ENCODE measurements at places on chromosomes 6 and 20.

DNA sequence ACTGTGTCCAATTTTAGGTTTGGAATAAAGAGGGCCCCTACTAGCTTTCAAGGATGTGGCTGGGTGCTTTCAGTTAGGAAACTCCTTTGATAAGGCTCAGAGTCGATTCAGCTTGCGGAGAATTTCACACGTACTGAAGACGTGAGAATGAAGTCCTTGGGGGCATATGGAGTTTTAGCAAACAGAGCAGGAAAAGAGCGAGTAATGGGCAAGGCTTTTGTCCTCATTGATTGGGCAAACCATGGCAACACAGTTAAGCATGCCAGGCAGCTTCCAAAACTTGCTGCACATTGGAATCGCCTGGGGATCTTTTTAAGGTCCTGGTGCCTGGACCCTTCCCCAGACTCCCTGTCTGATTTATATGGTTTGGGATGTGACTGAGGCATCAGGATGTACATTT, 29.2 kb downstream of the ISM1 start:
- no peak for DNase-seq

GRCh38 chr6:55568808-55569439, 10.1 kb downstream of the HMGCLL1 start:
- DNase-seq, result peak; percentile 24

- DNase-seq, result no peak
Measured at GRCh38 chr6:1770435-1770843, 160.7 kb downstream of the FOXC1 start.

DNA sequence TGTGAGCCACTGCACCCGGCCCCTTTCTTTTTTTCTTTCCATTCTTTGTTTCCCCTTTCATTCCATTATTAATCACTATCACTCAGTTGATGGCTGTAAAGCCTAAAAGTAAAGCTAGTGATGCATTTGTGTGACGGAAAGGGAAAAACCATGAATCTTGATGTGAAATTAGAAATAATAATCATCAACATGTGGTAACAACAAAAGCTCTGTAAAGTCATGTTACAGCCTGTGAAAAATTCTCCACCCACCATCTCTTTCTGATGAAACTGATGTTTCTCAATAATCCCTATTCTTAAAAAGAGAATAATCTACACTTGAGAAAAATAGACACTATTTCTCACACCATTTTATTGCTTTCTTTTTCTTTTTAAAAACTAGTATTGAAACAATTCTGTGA, 80.0 kb downstream of the CRYBG1 start:
- no peak for DNase-seq

GRCh38 chr6:15518057-15518456, 144.8 kb downstream of the DTNBP1 start:
- no peak for DNase-seq

DNA sequence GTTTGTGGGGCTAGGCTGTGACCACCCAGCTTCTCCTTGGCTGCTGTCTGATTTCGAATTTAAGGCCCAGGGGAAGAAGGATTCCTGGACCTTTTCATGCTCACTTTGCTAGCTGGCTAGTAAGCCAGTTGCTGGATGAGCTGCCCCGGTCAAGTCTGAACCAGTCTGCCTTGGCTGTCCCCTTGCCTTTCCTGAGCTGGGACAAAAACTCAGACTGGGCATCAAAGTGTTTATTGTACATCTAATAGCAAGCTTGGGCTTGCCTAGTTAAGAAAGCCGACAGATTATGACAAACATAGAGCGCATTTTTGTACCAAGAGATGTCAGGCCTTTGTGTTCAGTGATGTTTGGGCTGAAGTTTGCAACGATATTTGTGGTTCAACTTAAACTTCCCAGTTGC, 750 bp upstream of the PAK5 start:
- no peak for DNase-seq

GRCh38 chr6:16450821-16451220, 212.4 kb downstream of the GMPR start:
- DNase-seq, result no peak

DNA sequence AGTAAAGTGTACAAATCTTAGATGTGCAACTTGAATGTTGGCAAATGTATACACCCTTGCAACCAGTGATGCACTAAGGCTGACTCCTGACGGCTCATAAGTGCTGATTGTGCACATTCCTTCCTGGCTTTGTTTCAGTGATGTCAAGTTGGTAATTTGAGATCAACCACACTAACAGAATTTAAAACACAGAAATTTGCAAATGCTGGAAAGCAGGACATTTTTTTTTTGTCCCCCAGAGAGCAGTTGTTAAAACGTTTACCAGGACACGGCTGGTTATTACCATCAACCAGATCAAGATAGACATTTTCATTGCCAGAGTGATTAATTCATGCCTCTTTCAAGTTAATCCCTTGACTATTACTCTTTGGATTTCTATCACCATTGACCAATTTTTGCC, 735.6 kb downstream of the RFPL4B start:
- no peak for DNase-seq

- DNase-seq, result no peak
Measured at GRCh38 chr20:48820649-48820973, 7.2 kb downstream of the PREX1 start.

GRCh38 chr6:75757295-75757694, 8.3 kb downstream of the MYO6 start:
- DNase-seq, result no peak

DNA sequence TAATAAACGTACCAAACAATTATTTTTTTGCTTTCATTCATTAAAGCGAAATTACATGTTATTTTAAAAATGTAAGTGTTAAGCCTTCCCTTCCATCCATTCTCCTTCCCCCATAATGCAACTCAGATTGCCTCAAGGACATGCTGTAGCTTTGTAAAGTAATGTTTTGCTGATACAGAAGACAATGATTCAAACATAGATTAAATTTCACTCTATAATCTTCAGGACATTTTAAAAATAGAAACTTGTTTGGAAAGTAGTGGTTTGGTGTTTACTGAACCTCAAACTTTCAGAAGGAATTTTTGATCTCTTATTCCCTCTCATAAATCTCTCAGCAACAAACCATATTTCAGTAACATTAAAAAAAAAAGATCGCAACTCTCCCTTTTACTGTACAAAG, 350.9 kb upstream of the HSF2 start:
- no peak for DNase-seq

- peak; percentile 8 for DNase-seq
Measured at GRCh38 chr6:43334466-43335095, 26.0 kb upstream of the CRIP3 start.

- DNase-seq, result no peak
Measured at GRCh38 chr6:27669624-27670301, 196.9 kb upstream of the ZNF184 start.
